ENCODE measurements at places on chromosomes 11 and 22.

DNA sequence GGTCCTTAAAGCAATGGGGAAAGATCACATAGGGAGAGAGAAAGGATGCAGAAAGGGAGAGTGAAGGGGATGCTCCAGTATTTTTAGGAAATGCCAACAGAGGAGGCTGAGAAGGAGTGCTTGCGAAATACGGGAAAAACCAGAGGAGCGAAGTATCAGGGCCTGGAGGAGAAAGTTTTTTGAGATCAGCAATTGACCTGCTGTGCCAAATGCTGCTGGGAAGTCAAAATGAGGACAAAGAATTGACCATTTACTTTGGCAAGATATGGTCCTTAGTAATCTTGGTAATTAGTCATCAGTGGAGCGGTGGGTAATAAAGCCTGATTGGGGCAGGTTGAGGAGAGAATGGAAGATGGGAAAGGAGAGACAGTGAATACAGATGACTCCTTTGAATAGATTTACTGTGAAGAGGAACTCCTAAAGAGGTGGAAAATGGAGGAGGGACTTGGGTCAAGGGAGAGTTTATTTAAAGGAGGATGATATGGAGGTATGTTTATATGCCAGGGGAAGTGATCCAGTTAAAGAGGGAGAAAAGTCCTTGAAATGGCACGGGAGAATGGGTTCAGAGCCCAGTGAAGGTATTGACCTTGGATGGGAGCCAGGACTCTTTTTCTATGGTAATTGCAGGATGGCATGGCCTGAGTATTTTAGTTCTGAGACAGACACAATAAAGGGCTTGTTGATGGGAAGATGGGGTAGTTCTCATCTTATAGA is 111.5 kb downstream of the PKNOX2 start:
- no peak for DNase-seq

DNA sequence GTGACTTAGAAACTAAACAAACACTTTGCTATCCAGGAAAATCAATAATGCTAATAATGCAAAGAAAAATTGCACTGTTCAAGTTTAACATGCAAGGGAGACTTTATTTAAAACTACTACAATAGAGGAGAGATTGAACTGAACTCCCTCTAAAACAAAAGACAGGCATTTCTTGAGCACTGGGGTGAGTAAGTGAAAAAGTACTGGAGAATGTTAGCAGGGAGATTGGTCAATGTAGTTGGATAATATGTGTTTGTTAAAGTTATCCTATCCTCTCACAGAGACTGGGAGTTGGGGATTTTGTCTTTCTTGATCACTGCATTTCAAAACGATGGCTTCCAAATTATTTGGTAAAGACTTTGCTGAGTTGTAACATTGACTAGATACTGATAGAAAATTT is 77.6 kb downstream of the LUZP2 start:
- DNase-seq, result no peak

GRCh38 chr11:65880027-65880426 is 390 bp downstream of the CTSW start:
- no peak for DNase-seq

GRCh38 chr11:45379162-45379863 is 93.2 kb upstream of the SYT13 start:
- no peak for DNase-seq

- peak; percentile 5 for DNase-seq
Measured at GRCh38 chr11:117972044-117972443, 14.2 kb upstream of the IL10RA start.

DNA sequence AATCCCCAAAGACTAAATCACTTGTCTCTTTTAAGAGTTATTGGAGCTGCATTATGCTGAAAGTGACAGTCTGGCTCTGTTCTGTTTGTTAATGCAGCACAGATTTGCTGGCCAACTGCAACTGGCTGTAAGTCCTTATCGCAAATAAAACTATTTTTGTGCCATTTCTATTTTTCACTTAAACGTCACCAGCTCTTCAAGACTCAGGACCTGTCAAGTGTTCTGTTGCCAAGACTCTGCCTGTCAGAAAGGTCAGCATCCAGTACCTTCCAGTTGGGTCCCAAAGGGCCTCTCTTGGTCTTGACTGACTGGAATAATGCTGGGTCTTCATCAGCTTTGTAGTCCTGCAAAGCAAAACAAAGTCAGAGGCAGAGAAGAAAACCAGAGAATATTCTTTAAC is 45.6 kb downstream of the PITPNB start:
- DNase-seq, result no peak

DNA sequence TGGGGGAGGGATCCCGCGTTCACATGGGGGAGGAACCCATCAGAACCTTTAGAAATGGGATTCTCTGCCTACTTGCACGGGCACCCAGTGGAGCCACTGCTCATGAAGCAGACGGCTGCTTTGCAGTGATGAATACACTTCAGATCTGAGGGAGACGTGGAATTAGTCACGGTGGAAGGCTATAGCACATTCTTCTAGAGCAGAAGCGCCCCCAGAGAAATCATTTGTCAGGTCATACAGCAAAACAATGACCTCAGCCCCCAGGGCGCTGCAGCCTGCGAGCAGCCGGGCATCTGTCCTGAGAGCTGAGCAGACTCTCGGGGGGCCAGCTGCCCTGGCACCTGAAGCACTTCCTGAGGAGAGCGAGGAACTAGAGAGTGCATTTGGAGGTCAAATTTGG is 12.7 kb downstream of the TP53AIP1 start:
- DNase-seq, result no peak

DNA sequence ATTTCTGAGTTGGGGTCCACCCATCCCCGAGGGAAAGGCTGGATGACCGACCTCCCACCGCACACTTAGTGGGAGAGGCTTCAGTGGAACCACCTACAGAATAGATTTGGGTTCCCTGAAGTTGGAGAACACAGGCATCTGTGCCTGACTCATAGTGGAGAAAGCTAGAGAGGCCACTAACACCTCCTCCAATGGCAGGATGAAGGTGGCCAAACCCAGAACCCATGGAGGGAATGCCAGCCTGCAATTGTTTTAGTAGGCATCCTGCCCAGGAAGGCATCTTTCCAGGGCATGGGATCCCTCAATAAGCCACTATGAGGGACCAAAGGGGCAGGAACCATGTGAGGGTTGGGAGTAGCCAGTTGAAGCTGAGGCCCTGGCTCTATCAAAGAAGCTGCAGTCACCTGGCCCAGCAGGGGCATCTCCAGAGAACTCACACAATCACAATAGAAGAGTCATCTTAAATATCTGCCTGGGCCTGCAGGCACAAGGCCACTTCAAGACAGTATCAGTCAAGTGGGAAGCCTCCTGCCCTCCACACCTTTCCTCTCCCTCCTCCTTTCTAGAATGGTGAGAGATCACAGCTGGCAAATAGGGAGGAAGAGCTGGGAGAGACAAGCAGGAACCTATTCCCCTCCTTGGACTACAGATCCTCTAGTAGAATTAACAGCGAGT is 124.1 kb upstream of the CSNK2A3 start:
- no peak for DNase-seq

DNA sequence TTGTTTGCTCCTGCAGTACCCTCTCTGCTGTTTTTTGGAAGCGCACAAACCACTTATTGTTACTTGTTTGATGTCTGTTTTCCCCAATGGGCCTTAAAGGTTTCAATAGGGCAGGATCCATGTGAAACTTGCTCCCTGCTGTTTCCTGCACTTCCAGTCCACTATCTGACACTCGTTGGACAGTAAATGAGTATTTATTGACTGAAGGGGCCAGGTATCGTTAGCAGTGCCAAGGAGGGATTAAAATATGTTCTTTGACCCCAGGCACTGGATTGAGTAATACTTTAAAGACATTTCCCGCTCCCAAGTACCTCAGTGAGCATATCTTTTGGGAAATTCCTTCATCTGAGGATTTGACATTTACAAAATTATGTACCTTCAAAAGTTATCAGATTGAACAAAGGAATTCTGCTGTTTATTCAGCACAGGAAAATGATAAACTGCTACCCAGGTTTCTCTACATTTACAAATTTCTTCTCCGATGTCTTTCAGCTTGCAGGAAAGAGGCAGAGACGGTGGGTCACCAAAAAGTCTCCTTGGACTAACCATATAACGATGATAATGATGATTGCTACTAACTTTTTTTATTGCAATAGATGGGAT is 23.3 kb upstream of the OR9Q2 start:
- no peak for DNase-seq

GRCh38 chr11:90251599-90251998 is 28.8 kb upstream of the CHORDC1 start:
- DNase-seq, result no peak

GRCh38 chr11:34478845-34479663 is 34.5 kb downstream of the ELF5 start:
- no peak for DNase-seq

- no peak for DNase-seq
Measured at GRCh38 chr11:112616327-112617097, 344.7 kb upstream of the NCAM1 start.

GRCh38 chr11:120500414-120501071 is 11.0 kb upstream of the GRIK4 start:
- no peak for DNase-seq

GRCh38 chr11:72078477-72078876 is 1.9 kb downstream of the NUMA1 start:
- DNase-seq, result no peak

DNA sequence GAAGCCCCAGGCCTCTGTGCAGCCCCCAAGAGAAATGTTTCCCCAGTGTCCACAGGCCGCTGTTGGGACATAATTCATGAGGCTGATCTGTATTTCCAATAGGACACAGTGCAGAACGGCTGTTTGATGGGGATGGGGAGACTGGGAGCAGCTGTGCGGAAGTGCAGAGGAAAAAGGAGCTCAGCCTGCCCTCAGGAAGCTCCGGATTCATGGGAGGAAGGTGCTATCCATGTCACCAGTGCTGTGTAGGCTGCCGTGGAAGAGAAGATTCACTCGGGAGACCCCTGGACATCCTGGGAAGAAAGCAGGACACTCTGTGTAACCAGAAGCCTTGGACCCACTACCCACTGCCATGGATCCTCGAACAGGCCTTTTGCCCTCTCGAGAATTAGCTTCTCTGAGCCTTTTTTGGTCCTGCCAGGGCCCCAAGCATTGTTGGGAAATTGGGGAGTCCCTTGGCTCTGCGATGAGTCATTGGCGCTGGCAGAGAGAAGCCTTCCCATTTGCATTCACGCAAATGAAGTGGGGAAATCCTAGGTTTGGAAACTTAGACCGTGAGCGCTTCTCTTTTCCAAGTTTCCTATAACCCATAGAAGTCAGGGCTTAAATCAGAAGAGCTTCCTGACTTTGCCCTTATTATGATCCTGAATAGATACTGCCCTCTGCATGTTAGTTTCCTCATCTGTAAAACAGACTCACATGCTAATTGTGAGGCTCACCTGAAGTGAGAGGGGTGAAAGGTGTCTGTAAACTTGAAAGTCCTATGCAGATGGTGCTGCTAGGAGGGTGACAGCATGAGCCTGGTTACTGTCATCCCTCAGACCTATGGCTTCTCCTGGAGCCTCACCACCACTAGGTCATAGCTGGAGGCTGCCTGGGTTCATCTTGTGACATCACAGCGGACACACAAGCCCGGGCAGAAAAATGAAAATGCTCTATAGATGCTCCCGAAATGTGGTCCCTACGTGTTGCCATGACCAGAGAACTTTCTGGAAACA is 229.2 kb upstream of the B3GAT1 start:
- DNase-seq, result no peak

DNA sequence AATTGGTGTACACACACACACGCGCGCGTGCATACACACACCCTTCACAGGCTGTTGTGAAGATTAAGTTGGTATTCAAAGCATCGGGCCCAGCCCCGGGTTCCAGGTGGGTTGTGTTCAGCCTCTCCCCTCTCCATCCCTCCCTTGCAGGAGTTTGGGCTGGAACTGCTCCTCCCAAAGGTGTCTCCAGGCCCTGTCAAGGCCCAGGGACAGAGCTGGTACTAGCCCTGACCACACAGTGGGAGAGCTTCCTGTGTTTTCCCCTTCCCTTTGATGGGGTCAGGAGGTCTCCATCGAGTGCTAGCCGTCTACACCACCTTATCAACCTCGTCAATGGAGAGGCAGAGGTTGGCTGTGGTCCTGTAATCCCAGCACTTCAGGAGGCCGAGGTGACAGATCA is 36.5 kb upstream of the CSNK1E start:
- no peak for DNase-seq

DNA sequence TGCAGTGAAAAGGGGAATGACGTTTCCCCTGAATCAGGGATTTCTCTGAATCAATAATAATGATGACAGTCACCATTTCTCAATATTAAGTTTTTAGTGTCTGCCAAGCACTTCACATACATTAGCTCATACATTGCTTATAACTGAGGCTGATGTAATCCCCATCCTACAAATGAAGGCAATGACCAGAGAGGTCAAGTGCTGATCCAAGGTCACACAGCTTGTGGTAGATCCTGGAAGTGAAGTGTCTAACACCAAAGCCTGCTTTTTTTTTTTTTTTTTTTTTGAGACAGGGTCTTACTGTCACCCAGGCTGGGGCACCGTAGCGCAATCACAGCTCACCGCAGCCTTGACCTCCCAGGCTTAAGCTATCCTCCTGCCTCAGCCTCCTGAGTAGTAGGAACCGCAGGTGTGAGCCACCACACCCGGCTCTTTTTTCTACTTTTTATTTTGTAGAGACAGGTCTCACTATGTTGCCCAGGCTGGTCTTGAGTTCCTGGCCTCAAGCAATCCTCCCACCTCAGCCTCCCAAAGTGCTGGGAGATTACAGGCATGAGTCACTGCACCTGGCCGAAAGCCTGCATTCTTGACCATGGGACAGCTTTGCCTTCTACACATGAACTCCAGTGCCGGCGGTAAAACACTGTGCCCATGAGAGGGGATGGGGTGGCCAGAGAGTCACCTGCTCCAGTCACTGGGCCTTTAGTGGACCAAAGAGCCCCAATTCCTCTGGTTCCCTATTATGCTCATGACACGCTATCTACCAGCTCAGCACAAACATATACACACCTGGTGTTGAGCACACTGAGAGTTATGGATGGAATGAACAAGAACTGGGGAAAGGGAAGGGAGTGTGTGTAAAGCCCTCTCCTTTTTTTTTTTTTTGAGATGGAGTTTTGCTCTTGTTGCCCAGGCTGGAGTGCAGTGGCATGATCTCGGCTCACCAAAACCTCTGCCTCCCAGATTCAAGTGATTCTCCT is 17.4 kb downstream of the ARHGAP1 start:
- no peak for DNase-seq

DNA sequence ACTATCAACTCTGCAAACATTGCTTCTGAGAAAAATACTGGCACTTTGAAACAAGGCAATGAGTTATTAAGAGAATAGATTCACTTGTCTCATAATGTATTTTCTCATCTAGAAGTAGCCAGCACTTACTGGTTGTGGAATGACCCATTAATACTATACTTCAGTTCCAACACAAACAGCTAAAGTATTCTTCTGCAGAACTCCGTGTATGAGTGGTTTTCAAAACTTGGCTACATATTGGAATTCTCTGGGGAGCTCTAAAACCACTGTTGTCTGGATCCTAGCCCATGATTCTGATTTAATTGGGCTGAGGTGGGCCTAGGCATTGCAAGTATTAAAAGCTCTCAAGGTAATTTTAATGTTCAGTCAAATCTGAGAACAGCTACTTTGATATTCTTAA is 1416.4 kb upstream of the RAG2 start:
- no peak for DNase-seq

DNA sequence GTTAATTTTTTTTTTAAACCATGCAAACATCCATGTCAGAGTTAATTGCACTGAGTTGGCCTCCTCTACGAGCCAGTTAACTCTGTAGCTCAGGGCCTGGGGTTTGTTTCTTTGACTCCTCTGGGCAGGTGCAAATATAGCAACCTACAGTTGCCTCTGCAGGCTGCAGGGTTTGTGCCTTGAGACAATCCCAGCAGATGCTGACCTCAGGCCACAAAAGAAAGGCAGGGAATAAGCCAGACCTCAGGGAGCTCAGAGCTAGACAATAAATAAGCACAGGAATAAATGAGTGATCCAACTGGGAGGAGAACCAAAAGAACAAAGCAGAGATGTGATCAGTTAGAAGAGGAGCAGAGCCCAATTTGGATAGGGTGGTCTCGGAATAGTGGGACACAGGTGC is 390.8 kb downstream of the SHANK2 start:
- DNase-seq, result no peak

Data from K562 (cell line).